Activated naive CD8-positive, alpha-beta T cell treated with anti-CD3 and anti-CD28 coated beads for 36 hours (primary cell): ENCODE measurements at places on chromosomes 16 and 17.

- no peak for DNase-seq
Observed at GRCh38 chr17:19336938-19337711, 25.4 kb downstream of the B9D1 start.

GRCh38 chr17:30226878-30227277, 8.6 kb downstream of the SLC6A4 start:
- DNase-seq: no peak

GRCh38 chr16:86166414-86166813, 267.5 kb downstream of the IRF8 start:
- no peak for DNase-seq

- peak; percentile 24 for DNase-seq
Observed at GRCh38 chr17:36592316-36592715, 637 bp downstream of the DHRS11 start.

- no peak for DNase-seq
Observed at GRCh38 chr17:31067691-31068184, 27.0 kb upstream of the NF1 start.
